ENCODE measurements at places on chromosomes 6 and 20.

GRCh38 chr6:31580807-31581433 lies 1.3 kb downstream of the LTB start:
- peak; percentile 88 for DNase-seq

DNA sequence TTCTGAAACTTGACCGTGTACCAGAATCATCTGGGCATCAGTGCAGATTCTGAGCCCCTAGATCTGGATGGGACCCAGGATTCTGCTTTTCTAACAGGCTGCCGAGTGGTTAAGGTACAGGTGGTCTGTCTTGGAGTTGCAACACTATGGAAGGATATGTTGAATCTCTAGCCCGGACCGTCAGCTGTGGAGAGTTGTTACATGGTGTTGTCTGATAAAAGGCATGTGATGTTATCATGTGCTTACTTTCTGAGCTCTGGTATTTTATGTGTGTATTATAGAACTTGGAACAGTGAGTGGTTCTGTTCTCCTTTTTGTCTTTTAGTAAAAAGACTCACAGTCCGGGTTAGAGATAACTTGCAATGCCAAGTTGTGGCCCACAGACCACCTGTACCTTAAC lies 123.0 kb downstream of the JARID2 start:
- no peak for DNase-seq

- no peak for DNase-seq
Observed at GRCh38 chr6:160733050-160733646, 31.1 kb downstream of the PLG start.

- DNase-seq: no peak
Observed at GRCh38 chr6:119337252-119337651, 12.3 kb downstream of the MAN1A1 start.

DNA sequence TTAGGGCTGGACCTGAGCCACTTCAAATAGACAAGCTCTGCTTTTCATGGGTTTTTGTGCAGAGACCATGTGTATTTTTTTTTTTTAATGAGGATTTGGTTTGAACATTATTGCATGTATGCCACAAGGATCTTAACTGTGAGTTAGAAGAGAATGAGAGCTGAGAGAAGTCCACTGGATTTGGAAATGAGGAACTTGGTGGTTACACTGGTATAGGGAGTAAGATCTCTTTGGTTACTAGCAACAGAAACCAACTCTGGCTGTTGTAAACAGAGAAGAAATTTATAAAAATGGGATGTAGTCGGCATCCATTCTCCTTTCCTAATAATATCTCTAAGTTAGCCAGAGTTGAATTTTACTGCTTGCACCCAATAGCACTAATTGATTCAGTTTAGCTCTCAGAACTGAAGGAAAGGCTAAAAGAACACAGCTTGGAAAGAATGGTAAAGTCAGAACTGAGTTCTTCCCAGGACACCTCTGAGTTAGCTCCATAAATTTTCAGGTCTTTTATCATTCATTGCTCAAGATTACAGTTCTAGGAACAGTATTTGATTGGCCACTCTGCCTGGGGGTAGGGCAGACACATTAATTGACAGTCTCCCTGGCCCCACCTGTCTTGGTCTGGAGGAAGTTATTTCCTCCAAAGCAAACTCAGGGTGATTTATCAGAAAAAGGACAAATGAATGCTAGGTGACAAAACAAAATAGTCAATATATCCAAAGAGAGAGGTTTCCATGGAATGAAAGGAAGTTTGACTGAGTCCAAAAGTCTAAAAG lies 3.9 kb upstream of the WFDC2 start:
- no peak for DNase-seq

DNA sequence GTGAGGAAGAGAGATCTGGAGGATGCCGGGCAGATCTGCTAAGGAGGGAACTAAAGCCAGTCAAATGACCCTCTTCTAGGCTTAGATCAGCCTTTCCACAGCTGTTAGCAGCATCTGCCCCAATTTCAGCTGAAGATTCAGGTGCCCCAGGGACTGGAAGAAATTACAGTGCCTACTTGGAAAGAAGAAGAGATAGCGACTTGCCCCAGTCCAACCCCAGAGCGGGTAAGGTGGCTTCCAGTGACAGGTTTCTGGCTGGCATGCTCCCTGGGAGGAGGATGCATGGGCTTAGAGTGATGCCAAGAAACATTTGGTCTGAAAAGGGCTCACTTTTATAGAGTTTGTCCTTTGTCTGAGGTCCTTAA lies 620 bp downstream of the TJAP1 start:
- DNase-seq: no peak

DNA sequence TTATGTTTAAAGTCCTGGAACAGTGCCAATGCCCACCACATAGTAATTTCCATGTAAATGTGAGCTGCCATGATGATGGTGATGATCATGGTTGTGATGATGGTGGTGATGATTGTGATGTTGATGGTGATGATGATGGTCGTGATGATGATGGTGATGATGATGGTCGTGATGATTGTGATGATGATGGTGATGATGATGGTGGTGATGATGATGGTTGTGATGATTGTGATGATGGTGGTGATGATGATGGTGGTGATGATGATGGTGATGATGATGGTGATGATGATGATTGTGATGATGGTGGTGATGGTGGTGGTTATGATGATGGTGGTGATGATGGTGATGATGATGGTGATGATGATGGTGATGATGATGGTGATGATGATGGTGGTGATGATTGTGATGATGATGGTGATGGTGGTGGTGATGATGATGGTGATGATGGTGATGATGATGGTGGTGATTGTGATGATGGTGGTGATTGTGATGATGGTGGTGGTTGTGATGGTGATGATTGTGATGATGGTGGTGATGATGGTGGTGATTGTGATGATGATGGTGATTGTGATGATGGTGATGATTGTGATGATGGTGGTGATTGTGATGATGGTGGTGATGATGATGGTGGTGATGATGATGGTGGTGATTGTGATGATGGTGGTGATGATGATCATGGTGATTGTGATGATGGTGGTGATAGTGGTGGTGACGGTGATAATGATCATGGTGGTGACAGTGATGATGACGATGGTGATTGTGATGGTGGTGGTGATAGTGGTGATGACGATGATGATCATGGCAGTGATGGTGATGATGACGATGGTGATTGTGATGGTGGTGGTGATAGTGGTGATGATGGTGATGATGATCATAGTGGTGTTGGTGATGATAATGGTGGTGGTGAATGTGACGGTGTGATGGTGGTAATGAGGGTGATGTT lies 82.3 kb downstream of the PHACTR3 start:
- no peak for DNase-seq

- no peak for DNase-seq
Observed at GRCh38 chr20:34794006-34794585, 31.4 kb downstream of the NCOA6 start.

DNA sequence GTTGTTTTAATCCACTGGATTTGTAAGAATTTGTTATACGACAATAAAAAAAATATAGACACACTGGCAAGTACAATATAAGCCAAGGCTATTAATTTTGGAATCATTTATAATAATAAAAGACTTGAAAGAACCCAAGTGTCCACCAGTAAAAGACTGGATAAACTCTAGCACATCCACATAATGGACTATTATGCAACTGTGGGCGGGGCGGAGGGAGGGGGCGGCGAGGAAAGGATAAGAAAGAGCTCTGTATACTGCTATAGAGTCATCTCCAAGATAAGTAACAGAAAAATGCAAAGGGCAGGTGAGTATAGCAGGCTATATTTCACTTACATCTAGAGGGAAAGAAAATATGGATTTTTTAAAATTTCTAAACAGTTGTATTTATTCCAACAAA lies 123.3 kb downstream of the TBC1D32 start:
- DNase-seq: no peak

DNA sequence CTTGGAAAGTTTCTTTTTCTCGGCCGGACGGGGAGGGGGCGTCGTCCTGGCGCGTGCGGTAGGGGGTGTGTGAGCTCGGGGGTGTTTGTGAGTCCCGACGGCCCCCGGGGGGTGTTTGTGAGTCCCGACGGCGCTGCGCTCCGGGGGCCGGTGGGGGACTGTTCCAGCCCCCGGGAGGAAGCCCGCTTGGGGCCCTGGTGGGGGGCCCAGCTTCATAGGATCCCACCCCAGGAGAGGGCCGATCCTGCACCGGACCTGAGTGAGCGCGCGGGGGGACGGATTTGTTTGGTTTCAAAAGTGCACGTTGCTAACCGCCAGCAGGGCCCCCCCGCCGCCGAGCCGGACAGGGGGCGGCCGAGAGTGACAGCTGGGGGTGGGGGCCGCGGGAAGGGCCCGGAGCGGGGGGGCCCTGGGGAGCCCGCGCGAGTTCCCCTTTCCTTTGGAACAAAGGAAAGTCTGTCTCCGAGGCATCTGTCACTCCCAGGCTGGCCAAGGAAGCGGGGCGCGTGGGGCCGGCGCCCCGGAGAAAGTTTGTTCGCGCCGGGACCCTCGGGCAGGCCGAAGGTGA lies 485 bp downstream of the TGIF2 start:
- peak; percentile 58 for DNase-seq

DNA sequence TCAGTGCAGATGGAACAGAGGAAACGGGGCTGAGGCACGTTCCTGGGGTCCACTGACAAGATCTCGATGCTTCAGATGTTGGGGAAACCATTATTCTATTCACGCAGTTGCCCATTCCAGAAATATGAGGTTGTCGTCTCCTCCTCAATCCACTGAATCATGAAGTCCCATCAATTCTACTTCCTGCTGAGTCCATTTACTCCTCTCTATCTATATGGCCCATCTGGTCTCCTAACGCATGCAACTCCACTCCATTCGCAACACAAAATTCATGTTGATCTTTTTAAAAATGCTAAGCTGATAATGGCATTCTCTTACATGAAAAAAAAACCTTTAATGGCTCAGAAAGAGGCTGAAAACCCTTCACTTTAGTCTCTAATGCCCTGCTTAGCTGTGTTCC lies 37.5 kb downstream of the MAP3K5 start:
- DNase-seq: no peak

GRCh38 chr6:89536231-89536630 lies 102.3 kb downstream of the LYRM2 start:
- DNase-seq: no peak

GRCh38 chr6:129637340-129638054 lies 72.5 kb downstream of the ARHGAP18 start:
- DNase-seq: no peak

GRCh38 chr6:31651602-31652191 lies 764 bp downstream of the BAG6 start:
- no peak for DNase-seq

DNA sequence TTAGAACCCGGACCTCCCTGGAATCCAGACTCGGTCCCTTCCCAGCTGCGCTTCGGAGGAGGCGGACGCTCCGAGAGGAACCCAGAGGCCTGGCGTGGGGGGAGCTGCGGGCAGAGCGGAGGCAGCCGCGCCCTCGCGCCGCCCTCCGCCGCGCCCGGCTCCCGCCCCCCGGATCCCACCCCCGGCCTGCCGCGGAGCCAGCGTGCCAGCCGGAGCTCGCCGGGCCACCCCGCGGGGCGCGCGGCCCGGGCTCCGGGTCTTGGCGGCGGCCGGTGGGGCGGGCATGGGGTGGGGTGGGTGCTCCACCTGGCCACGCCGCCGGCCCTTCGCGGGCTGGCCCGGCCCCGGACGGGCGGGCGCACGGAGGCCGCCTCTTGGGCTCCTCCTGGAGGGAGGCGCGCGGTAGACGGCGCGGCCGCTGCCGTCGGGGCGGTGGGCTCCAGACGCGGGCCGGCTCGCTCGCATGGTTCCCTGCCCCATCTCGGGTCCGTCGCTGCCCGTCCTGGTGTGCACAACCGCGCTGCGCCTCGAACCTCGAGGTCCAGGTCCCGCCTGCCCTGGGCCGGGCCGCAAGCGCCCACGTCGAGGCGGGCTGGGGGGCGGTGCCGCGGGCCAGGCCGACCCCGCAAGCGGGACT lies 592 bp upstream of the CDYL start:
- DNase-seq: peak; percentile 81

DNA sequence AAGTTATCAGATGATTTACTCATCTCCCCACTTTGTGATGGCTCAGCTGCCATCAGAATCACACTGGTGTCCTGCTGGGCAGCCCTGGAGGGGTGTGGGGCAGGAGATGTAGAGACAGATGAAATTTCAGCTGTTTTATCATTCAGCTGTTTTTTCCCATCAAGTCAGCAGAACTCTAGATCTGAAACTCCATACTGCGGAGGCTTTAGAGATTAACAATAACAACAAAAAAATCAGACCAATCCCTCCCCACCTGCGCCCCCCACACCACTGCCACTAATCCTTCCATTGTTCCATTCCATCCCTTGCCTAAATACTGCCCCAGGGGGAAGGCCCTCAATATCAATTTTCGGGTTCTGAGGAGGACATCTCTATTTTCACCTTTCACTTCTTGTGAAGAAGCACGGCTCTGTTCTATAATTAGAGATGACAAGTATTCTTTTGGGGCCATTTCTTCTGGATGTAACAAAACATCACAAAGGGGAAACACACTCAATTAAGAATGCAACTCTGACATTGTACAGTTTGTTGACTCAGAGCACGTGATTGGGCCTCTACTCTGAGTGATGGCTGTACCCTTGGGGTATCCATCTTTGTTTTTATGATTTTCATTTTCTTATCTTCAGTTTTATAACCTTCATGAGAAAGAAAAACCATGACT lies 396.3 kb downstream of the ZFAND3 start:
- no peak for DNase-seq

DNA sequence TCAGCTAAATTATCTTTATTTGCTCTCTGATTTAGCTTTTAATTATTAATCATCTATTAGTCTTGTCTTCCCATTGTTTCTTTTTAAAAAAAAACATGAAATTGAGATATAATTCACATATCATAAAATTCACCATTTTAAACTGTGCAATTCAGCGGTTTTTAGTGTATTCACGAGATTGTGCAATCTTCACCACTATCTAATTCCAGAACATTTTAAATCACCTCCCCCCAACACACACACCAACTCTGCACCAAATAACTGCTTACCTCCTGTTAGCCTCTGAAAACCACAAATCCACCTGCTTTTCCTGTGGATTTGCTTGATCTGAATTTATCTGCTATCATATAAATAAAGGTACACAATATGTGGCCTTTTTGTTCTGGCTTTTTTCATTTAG lies 8.8 kb upstream of the ABRACL start:
- DNase-seq: no peak

GRCh38 chr6:168735268-168735949 lies 294.4 kb downstream of the SMOC2 start:
- DNase-seq: no peak

- no peak for DNase-seq
Observed at GRCh38 chr20:64036346-64037198, 590 bp downstream of the C20orf204 start.

DNA sequence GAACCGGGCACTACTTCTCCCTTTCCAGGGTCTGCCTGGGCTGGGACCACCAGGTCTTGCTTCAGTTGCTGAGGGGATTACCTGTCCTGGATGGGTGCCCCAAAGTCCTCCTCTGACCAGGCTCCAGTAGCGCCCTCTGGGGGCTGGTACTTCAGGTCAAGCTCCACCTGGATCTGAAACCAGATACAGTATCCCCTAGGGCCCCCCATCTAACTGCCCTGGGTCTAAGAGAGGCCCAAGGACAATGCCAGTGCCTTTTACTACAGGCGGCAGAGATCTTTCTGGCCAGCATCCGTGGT lies 11.2 kb upstream of the SPAG4 start:
- no peak for DNase-seq

- no peak for DNase-seq
Observed at GRCh38 chr20:40262219-40262618, 426.8 kb downstream of the MAFB start.
